ENCODE measurements at places on chromosomes 5 and 9.

DNA sequence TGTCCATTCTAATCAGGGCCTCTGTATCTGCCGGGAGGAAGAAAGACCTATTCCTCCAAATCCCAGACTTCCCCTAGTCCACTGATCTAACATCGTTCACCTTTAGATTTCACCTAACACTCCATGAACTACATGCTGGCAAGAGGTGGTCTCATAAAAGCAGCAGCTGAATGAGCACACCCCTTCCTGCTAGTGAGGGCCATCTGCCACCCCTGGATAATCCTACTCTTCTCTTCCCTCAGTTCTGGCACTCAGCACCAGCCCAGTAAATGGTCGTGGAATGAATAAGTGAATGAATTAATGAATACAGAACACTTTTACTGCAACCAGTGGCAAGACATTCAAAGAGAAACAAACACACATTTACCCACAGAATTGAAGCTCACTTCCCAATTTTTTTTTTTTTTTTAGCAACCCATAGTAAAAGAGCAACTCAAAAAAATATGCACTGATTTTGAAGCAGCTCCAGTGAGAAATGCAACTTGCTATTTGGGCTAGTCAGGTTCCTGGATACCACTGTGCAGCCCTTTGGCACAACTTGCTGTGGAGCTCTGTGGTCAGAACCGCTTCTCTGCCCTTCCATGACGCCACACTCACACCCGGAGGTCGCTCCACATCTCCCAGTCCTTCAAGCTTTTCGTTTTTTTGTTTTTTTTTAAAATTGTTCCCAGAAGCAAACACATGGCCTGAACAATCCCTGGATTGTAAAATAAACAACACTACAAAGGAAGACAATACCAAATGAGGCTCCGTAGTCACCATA lies 6.2 kb downstream of the RNF183 start:
- DNase-seq = no peak

- no peak for DNase-seq
Measured at GRCh38 chr5:16453609-16454008, 12.0 kb downstream of the ZNF622 start.

GRCh38 chr9:90189306-90189705 lies 453.3 kb downstream of the DIRAS2 start:
- no peak for DNase-seq

- no peak for DNase-seq
Measured at GRCh38 chr5:359301-359897, 37.9 kb downstream of the AHRR start.

Data from activated T-helper 1 cell treated with Interleukin-2 at 50 U/mL for 16 hours (primary cell).